EL (cell line): ENCODE measurements at places on chromosomes 6 and 20.

DNA sequence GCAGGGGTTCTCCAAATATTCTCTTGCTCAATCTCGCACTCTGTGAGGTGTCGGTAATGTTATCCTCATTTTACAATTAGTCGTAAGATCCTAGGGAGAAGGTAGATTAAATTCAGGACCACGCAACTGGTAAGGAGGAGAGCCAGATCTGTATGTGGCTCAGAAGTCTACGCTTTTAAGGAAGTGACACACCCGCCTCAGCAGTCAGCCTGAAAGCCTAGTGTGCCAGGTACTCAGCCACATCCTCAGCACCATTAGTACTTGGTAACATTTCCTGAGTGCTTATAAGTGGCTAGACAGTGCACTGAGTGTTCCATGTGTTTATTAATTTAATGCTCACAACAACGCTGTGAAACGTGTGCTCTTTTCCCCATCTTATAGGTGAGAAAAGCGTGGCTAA, 63.7 kb downstream of the DHX35 start:
- DNase-seq = no peak

- DNase-seq = no peak
Measured at GRCh38 chr20:2773812-2774211, 26.6 kb downstream of the CPXM1 start.

DNA sequence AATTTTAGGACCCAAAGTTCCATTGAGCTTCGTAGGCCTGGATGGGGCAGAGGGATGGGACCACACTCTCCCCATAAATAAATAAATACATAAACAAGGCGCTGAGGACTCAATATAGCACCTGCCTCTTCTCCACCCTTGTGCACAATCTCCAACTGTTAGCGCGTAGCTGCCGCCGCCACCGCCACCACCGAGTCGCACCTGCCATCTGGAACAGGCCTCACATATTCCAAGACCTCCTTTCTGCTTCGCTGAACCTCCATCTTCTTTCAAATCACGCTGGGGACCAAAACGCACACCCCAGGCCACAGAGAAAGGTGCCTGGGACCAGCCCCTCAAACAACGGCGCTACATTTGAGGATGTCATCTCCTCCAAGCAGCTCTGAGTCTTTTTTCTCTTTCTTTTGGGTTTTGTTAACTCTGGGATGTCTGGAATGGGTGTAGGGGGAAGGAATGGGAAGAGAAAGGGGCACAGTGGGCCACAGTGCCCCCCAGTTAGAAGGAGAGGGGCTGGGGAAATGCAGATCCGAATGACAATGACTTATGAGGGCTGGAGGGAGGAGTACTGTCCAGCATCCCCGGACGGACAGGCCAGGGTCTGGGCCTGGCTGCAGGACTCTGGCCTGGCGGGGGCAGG, 49.7 kb downstream of the NOL4L start:
- no peak for DNase-seq

DNA sequence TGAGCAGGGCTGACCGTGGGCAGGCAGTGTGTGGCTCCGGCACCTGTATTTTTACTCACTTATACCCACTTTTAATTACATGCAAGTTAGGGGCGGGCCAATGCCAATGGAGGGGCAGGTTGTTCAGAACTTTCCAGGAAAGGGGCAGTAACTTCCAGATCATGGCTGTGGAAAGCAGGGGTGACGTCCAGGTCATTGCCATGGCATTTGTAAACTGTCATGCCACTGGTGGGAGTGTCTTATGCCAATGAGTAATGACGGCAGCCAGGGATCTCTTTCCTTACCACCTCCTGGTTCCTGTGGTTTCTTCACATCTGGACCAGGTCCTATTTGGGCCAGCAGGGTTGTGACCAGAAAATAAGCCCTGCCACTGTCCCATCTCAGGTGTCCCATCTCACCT, 258.7 kb downstream of the THBS2 start:
- peak; percentile 19 for DNase-seq

DNA sequence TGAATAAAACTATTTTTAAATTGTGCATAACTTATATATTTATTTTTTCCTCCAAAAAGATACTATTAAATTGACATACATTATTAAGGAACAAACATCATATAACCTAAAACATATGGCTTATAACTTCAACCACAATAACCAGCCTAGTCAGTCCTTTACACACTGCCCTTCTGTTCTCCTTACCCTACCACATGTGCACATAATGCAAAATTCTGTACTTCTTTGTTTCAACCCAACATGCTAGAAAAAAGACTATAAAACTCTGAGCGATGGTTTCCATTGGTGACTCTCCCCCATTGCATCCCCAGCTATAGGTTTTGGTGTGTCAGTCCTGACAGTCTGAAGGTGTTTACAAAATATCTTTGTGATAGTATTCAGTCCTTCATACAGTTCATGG, 14.8 kb upstream of the TTK start:
- no peak for DNase-seq

GRCh38 chr6:35213824-35214756, at the start of gene SCUBE3:
Gene SCUBE3, plus strand, starts transcription at chr6:35213956. Its CDS starts 463 bp downstream, at chr6:35214419.
- peak; percentile 58 for DNase-seq

GRCh38 chr6:169803271-169803811, 51.9 kb downstream of the ERMARD start:
- DNase-seq = no peak

GRCh38 chr20:57289391-57290177, 23.1 kb upstream of the BMP7 start:
- DNase-seq = no peak

- DNase-seq = no peak
Measured at GRCh38 chr6:2556761-2557160, 194.0 kb downstream of the MYLK4 start.

- DNase-seq = no peak
Measured at GRCh38 chr20:38715646-38716045, 8.6 kb upstream of the SLC32A1 start.

DNA sequence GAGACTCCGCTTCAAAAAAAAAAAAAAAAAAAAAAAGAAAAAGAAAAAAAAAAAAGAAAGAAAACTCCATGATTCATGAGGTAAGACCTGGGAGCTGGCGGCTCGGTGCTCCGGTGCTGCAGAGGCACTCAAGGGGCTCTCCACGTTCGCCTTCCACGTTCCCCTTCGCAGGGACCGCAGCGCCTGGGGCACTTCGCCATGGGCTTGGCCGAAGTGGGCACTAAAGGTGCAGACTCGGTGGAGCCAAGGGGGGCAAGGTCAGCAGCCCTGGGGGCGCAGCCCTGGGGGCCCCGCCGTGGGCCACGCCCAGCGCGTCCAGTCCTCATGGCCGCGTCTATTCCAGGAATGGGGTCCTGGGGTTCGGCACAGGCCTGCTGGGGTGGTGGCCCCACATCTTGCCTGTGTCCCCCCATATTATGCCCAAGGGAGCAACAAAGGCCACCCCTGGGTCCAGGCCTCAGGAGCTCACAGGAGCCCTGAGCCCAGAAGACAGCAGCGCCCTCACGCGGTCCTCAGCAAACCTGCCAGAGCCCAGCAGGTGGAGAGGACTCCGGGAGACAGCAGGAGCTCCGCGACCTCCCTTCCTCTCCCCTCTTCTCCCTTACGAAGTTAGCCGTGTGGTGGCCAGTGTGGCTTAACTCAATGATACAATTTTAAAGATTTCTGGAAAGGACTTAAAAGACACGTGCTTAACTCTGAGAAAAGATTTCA, 21.9 kb downstream of the ZBTB46 start:
- no peak for DNase-seq

- no peak for DNase-seq
Measured at GRCh38 chr6:31035862-31036497, 25.7 kb downstream of the MUC22 start.

GRCh38 chr6:163675611-163676010, 261.1 kb downstream of the QKI start:
- no peak for DNase-seq

DNA sequence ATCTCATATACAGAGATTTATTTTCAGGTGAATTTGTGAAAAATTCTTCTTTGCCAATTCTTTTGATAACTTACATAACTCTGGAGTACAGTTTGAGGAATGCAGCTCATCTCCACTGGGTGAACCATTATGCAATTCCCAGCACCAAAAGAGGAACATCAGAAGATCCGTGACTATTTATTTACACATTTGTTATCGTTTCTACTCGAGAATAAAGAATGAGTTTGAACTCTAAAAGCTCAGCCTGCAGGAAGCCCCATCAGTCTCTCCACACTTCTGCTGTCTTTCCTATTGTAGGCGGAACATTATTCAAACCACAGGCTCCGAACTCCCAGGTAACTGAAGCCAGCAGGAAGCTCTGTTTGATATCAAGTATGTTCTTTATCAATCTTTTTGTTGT, 95.9 kb upstream of the IFNGR1 start:
- DNase-seq = no peak

DNA sequence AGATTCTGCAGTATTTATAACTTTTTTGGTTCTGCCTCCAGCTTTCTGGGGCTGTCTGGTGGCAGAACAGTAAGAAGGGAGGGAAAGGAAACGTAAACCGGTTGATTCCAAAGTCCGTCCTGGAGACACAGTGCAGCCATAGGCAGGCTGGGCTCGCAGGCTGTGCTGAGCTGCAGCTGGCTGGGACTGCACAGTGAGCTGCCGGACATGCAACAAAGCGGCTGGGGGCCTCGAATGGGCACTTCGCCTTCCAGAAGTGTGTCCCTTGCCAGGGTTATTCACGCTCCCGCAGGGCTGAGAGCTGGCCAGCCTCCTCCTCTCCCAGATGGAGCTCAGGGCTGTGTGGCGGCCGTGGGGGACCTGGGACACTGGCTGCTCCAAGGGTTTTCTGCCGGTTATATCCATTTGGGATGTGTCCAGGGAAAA, 78.1 kb upstream of the CD93 start:
- no peak for DNase-seq

- no peak for DNase-seq
Measured at GRCh38 chr6:143050509-143050908, 10.2 kb upstream of the AIG1 start.

DNA sequence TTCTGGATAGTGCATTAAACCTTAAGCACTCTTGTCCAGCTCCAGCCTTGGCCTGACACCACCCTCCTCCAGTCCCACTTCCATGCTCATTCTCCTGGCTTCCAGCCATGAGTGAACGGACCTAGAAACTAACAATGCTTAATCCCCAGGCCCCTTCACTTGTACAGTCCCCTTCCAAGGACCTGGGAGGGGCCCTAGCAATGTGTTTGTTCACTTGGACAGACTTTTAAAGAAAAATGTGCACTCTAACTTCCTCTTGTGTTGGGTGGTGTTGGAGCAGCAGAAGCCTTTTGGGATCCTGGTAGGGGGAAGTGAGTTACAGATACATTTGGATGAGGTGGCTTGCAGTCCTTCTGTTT, 48.9 kb upstream of the CCN6 start:
- no peak for DNase-seq

DNA sequence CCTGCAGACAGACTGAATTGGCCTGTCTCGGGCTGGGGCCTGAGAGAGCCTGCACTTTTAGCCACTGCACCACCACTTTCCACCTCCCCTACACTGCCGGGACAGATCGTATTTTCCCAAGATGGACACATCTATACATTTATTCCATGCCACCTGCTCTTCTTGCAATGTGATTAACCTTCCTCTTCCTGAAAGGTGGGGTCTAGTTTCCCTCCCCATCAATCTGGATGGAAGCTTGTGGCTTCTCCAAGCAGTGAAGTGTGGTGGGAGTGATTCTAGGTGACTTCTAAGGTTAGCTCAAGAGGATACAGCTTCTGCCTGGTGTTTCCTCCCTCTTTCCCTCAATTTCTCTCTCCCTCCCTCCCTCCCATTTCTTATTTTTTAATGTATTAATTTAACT, 150.3 kb upstream of the PROKR2 start:
- no peak for DNase-seq

GRCh38 chr6:81744131-81744530, 8.3 kb downstream of the TENT5A start:
- DNase-seq = no peak

- DNase-seq = no peak
Measured at GRCh38 chr6:82568290-82568993, 204.8 kb downstream of the TPBG start.

- no peak for DNase-seq
Measured at GRCh38 chr6:112287577-112288225, 33.3 kb upstream of the LAMA4 start.

GRCh38 chr20:25750765-25751696, 54.4 kb upstream of the ZNF337 start:
- peak; percentile 67 for DNase-seq

DNA sequence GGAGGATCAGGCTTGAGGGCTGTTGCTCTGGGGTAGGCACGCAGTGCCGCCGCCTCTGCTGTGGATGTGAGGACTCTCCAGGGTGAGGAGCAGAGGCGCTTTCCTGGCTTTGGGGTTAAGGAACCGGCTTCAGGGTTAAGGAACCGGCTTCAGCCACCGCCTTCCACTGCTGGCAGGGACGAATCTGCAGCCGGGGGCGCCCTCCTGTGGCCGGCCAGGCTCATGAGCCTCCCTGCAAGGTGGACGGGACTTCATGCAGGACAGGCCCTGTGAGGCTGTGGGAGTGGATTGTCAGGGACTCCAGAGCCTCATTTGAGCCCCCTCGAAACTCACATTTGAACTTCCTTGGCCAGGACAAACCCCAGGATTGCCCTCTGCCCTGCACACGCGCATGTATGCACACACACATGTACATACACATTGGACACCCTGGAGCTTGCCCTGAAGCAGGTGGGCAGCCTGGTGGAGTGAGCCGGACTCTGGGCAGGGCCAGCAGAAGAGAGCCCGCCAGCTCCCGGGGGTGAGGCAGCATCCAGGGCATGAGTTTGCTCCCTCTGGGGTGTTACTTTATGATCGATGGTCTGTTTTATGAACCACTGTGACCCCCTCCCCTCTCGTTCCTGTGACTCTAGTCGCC, 146.9 kb downstream of the PHACTR3 start:
- peak; percentile 47 for DNase-seq

DNA sequence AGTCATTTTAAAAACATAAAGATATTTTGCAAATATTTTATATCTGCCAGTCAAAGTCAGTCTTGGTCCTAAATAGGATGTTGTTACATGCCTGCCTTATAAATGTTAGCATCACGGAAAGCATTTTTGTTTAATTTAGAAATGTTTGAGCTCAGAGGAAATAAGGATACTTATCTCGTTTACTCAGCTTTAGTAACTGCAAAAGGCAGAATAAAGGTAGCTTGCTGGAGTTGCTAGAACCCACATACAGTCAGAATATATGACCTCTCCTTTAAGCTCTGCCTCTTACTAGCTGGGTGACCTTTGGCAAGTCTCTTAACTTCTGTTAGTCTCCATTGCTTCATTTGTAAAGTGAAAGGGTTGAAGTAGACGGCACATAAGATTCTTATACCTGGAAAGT, 867.3 kb downstream of the KIF16B start:
- DNase-seq = no peak

- DNase-seq = no peak
Measured at GRCh38 chr6:28008053-28008452, 51.0 kb downstream of the OR2B6 start.

DNA sequence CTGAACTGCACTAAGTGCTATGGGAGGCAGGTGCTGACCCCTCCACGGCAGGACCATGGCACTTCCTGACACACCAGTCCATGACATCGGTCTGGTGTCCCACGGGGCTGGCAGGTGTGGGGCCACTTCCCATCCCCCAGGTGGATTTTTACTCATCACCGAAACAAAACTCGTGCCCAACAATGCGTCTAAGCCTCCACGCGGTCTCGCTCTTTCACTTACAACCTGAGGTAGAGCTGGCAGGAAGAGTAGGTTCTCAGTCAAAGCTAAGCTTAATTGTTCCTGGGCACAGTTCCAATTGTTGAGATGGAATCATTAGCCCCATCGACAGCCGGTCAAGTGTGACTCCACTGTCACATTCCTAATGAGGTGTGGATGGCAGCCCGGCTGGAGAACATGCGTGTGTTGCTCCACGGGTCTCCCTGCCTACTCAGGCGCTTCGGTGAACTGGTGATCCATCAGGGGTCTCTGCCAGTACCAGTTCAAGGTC, 125.7 kb downstream of the SLC23A2 start:
- DNase-seq = no peak
